Upper lobe of left lung (tissue), 6 donors: ENCODE measurements at places on chromosomes 5 and 9.
A peak's percentile ranks its signal among the peaks of the same experiment; 100 is the strongest.

DNA sequence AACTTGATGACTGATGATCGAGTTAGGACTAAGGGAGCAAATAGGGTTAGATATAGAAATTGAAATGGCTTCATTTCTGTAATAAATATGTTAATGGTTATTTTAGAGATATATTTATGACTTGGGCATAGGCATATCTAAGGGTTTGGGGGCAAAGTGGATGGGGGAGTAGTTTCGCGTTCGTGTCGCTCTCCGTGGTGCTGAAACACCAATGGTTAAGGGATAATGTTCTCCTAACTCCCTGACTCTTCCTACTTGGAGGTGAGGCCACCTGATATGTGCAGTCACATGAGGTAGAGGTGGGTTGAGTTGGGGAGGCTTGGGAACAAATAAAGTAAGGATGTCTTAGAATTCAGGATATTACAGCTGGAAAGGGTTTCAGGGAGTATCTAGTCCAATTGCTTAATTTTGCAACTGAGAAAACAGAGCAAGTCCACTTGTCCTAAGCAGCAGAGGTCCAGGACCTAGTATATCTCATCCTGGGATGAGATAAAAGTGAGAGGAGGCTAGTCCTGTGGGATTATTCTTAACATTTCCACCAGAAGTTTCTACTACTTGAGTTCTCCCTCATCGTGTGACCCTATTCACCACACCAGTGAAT lies 44.0 kb upstream of the MAP1B start:
- H3K27ac ChIP-seq = no peak overlapping the region
- no peak for DNase-seq
- no peaks in the 10 kb centered on the region for H3K4me1 ChIP-seq
- H3K4me3 ChIP-seq = no peak overlapping the region
- no peaks in the 10 kb centered on the region for H3K36me3 ChIP-seq
- no peaks in the 10 kb centered on the region for H3K27me3 ChIP-seq

GRCh38 chr9:76580820-76581219 lies 121.8 kb downstream of the GCNT1 start:
- peaks cover 7% of the 10 kb centered on the region for H3K4me1 ChIP-seq
- no peaks in the 10 kb centered on the region for H3K27me3 ChIP-seq
- no peak overlapping the region for H3K27ac ChIP-seq
- no peak overlapping the region for H3K4me3 ChIP-seq

DNA sequence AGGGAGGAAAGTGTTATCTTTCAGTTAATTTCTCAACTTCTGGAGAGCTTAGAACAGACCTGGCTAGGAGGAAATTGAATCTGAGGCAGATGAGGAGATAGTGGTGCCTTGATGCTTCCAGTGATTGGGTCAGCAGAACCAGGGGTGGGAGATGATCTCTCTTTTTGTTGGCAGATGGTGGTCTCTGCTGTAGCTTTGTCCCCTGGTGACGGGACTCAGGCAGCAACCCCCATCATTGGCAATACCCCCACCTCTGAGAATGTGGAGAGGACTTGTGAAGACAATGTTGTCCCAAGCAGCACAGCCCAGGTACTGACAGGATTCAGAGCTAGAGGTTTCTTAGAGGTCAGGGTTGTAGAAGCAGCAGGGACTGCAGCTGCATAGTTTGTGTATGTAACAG lies 3.7 kb upstream of the PDCD6 start:
- H3K4me1 ChIP-seq = peaks cover 2% of the 10 kb centered on the region
- no peaks in the 10 kb centered on the region for H3K36me3 ChIP-seq
- no peak for DNase-seq

DNA sequence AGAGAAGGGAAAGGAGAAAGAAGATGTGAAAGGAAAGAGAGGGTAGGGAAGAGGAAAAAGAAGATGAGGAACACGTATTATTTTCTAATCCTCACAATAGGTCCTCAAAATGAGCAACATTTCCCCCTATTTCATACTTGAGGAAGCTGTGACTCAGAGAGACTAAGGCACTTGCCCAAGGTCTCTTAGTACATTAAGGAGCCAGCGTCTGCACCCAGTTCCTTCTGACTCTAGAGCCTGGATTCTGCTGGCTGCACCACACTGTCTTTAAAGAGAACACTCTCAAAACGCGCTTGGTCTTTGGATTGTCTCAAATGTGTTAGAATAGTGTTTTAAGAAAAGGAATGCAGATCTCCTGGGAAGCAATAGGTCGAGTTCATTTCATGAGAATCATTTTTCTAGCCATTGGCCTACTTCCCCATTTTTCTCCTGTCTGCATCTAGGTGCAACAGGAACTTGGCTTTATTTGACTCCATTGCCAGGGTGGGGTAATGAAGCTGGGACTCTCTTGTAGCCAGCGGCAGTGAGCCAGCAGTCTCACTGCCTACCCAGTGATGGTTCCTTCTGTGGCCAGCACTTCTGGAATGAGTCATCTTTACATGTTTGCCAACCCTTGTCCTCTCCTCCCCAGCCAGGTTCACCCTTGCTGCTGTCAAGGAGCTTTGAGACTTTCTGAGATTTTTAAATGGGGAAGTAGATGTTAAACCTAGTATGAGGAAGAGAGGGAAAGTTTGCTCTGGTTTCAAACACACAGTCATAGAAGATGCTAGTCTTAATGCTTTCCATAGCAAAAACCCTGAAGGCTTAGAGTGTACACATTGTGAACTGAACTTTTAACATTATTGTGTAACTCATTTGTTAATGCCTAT lies 82.7 kb downstream of the DOCK8 start:
- H3K4me1 ChIP-seq = peaks cover 5% of the 10 kb centered on the region
- H3K36me3 ChIP-seq = no peaks in the 10 kb centered on the region
- peak overlapping the region; percentile 75 for H3K27ac ChIP-seq
- peak; percentile 88 for DNase-seq
- H3K4me3 ChIP-seq = no peak overlapping the region

- no peaks in the 10 kb centered on the region for H3K36me3 ChIP-seq
- no peak overlapping the region for H3K4me3 ChIP-seq
- peaks cover 41% of the 10 kb centered on the region for H3K4me1 ChIP-seq
- DNase-seq = peak; percentile 45
Observed at GRCh38 chr9:133532937-133533668, 1.4 kb upstream of the ADAMTSL2 start.

GRCh38 chr5:15948190-15948589 lies 231.4 kb downstream of the MARCHF11 start:
- H3K4me1 ChIP-seq = no peaks in the 10 kb centered on the region
- no peak for DNase-seq
- H3K4me3 ChIP-seq = no peak overlapping the region
- no peaks in the 10 kb centered on the region for H3K27me3 ChIP-seq
- H3K27ac ChIP-seq = no peak overlapping the region

GRCh38 chr5:7391215-7391614 lies 4.7 kb upstream of the ADCY2 start:
- DNase-seq = no peak
- H3K4me3 ChIP-seq = no peak overlapping the region
- H3K27me3 ChIP-seq = no peaks in the 10 kb centered on the region

DNA sequence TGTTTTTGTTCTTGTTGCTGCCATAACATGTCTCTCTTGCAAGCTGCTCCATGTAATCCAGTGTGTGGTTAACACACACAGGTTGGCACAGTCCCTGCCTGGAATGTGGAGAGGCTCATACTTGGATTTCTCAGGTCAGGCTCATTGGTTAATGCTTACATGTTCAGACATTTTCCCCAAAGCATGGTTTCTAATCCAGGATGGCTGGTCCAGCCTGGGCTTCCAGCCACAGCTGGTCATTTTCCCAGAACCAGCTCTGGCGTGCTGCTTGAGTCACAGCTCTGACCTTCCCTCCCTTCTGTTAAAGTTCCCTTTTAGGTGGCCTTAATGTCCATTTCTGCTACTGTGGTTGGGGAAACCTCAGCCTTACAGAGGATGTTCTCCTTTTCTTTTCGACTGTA lies 294.3 kb downstream of the TAF11L14 start:
- H3K36me3 ChIP-seq = no peaks in the 10 kb centered on the region
- no peak overlapping the region for H3K4me3 ChIP-seq
- no peaks in the 10 kb centered on the region for H3K27me3 ChIP-seq
- no peaks in the 10 kb centered on the region for H3K4me1 ChIP-seq
- no peak overlapping the region for H3K27ac ChIP-seq

GRCh38 chr5:27727254-27727653 lies 688.9 kb upstream of the CDH9 start:
- no peak for DNase-seq
- H3K27ac ChIP-seq = no peak overlapping the region
- H3K4me1 ChIP-seq = no peaks in the 10 kb centered on the region
- no peaks in the 10 kb centered on the region for H3K27me3 ChIP-seq

- no peak overlapping the region for H3K4me3 ChIP-seq
- no peaks in the 10 kb centered on the region for H3K36me3 ChIP-seq
- H3K27ac ChIP-seq = no peak overlapping the region
- H3K27me3 ChIP-seq = no peaks in the 10 kb centered on the region
- DNase-seq = no peak
- no peaks in the 10 kb centered on the region for H3K4me1 ChIP-seq
Observed at GRCh38 chr9:6356441-6356840, 28.3 kb downstream of the TPD52L3 start.

DNA sequence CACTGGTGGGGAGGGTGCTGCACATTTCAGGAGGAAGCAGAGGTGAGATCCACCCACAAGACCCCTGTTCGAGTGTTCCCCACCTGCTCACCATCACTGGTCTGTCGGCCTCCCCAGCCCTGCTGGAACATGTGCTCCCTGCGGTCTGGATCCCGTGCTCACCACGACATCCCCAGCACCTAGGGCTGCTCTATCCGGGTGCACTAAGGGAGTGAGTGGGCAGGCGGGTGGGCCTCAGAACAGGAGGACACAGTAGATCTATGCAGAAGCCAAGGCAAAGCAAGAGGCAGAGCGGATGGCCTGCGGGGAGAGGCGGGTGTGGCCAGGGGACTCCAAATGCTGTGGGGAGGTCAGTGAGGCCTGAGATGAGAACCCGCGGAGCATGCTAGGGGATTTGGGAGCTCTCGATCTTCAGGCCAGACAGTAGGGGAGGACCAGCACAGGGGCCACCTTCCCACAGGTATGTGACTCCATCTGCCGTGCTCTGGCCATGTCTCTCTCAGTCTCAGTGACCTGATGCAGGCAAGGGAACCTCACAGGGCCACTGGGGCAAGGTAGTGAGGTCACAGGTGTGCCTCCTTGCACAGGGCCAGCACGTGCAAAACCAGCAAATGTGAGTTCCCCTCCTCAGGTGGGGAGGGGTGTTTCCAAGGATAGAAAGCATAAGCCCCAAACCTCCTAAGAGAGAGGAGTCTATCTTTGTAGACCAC lies 134.2 kb downstream of the ZNF354C start:
- H3K4me3 ChIP-seq = no peak overlapping the region
- no peak overlapping the region for H3K27ac ChIP-seq
- DNase-seq = no peak
- H3K36me3 ChIP-seq = no peaks in the 10 kb centered on the region

DNA sequence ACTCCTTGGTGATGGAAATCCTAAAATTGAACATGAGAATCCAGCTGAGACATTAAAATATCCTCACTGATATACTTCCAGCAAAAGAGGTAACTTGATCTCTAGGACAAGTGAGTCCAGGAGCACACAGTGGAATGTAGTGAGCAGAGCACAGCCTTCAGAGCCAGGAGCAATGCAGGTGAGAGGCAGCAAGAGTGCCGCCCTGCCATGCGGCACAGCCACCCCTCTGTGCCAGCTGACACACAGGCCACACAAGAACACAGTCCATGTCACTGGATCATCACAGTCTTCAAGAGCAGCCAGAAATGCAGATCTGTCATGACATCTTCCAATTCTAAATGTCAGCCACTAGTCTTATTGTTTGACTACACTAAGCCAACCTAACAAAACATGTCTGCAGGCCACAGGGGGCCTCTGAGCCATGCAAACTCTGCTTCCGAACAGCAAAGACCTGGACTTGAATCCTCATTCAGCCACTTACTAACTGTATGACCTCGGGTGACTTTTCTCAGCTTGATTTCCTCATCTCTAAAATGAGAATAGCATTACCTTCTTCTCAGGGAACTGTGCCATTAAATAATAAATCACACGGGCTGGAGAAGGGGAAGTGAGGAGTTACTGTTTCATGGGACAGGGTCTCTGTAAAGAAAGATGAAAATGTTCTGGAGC lies 47.0 kb downstream of the CCDC125 start:
- no peak overlapping the region for H3K4me3 ChIP-seq
- H3K27ac ChIP-seq = no peak overlapping the region
- H3K27me3 ChIP-seq = no peaks in the 10 kb centered on the region
- DNase-seq = no peak
- no peaks in the 10 kb centered on the region for H3K36me3 ChIP-seq
- no peaks in the 10 kb centered on the region for H3K4me1 ChIP-seq
